ENCODE measurements at places on chromosomes 11 and 22.

GRCh38 chr11:124301548-124301947 lies 12.2 kb downstream of the OR8D1 start:
- no peak for DNase-seq

DNA sequence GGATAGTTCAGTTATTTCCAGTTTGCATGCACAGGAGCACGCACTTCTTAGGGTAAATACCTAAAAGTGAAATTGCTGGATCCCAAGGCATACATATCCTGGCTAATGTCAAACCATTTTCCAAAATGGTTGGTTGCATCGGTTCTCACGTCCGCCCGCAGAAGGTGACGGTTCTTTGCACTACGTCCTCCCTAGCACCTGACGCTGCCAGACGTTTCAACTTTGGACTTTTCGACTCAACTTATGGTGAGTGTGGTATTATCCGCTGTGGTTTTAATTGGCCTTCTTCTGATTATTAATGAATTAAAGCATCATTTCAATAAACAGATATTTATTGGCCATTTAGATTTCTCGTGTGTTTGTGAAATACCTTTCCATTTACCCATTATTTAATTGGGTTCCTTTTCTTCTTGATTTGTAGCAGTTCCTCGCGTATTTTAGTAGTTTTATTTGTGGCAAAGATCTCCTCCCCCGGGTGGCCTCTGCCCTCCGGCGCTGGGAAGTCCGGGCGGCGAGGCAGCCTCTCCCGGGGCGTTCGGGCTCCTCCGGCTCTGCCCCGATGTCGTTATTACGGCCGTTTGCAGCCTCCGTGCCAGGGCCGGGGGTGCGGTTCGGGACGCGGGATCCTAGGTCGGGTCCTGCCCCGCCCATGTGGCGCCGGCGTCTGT lies at the start of gene JHY:
TSS of gene JHY (plus strand) at position 571 of the 668 bp plus-strand sequence. CDS start 3,091 bp downstream, outside the sequence.
- DNase-seq, result no peak

DNA sequence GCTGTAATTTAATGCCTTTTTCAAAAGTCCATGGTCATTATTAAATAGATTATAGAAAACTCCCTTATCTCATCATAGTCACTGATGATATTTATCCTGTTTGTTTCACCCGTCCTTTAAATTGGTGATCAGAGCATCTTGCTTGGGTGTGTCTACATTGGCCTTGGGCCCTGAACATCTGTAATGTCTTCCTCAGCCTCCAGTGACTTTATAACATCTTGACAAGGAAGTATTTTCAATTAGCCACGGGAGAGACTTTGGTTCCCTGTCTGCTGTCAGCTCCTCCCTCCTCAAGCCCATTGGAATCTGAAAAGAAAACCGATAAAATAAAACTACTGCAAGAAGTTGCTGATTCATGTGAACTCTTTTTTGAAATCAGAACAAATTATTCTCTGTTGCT lies 116.9 kb upstream of the TTC12 start:
- DNase-seq, result no peak

DNA sequence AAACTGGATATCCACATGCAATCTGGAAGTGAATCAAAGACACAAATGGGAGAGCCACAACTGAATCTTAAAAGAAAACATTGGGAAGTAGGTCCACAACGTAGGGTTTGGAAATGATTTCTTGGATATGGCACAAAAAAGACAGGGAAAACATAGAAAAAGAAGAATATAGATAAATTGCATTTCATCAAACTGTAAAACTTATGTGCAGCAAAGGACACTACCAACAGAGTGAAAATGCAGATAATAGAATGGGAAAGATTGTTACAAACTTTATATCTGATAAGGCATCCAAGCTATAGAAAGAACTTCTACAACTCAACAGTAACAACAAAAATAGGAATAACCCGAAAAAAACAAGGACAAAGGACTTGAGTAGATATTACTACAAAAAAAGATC lies 89.6 kb downstream of the ZNF280B start:
- DNase-seq, result no peak

GRCh38 chr11:76628408-76628947 lies 42.1 kb downstream of the LRRC32 start:
- no peak for DNase-seq

DNA sequence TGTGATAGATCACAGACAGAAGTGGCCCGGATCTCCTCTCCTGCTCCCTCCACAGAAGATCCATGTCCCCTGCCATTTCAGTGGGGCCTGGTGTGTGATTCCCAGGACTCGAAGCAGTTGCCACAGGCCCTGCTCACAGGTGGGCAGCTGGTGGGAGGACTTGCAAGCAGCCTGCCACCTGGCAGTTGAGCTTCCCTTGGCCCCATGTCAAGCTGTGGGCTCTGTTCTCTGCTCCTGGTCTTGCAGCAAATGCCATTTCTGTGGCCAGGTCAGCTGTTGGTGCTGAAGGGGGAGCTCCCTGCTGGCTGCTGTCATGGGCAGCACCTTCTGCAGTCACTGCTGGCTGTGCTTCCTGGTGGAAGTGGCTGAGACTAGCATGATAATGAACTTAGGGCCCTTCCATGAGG lies 59.1 kb upstream of the SLC22A12 start:
- DNase-seq, result no peak

DNA sequence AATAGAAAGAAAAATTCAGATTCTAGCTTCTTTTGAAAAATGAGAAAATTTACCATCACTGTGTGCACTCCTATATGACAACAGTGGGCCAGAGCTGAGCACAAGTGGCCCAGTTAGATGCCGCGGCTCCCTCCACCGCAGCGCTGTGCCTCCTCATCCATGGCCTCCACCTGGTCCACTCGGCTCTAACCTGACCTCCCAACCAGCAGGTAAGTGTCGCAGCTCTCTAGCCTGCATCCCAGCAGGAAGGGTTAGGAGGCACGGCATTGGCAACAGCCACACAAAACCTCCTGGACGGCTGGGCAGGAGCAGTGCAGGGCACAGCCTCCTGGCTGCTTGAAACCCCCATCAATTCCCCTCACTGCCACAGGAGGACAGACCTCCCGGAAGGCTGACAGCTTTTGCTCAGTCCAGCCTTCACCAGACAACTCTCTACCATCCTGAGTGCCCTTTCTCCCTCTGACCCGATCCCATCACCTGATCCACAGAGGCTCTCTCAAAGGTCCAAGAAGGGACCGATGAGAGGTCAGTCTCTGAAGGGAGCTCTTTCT lies 76.1 kb downstream of the RPL27A start:
- no peak for DNase-seq

DNA sequence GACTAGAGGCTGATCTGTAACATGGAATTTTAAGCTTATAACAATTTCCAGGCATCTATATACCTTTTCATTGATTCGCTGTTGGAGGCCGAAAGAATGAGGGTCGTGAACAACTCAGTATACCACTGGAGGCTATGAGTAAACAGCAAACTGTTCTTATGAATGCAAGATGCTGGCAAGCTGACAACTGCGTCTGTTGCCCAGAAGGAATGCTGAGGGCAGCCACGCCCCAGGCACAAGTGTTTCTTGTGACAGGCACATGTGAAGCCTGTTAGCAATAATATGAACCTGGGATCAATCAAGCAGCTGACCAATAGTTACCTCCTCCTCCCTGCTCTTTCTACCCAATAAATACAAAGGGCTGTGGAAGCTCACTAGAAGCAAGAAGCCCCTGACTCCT lies 15.3 kb downstream of the RTCB start:
- DNase-seq, result no peak

GRCh38 chr22:45008186-45008681 lies 1.6 kb downstream of the PHF21B start:
- no peak for DNase-seq

- DNase-seq, result no peak
Observed at GRCh38 chr11:75481223-75481921, 44.4 kb downstream of the GDPD5 start.

DNA sequence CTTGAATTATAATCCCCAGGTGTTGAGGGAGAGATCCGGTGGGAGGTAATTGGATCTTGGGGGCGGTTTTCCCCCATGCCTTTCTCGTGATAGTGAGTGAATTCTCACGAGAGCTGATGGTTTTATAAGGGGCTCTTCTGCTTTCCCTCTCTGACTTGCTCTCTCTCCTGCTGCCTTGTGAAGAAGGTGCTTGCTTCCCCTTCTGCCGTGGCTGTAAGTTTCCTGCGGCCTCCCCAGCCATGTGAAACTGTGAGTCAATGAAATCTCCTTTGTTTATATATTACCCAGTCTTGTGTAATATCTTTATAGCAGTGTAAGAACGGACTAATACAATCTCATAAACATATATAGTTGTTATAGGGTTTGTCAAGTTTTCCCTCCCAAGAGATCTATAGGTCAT lies 32.8 kb downstream of the KCNE3 start:
- no peak for DNase-seq

DNA sequence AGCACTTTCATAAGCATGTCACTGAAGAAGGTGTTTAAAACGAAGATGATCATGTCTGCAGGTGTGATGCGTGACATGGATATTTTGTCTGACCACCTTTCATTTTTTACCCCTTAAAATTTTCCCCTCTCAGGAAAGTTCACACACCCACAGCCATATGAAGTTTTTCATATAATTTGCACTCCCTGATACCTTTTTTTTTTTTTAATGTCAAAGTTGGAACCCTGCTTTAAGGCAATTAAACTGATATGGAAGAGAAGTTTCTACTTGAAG lies 104.6 kb downstream of the ATXN10 start:
- DNase-seq, result no peak

GRCh38 chr22:30253205-30253852 lies 6.8 kb upstream of the LIF start:
- DNase-seq, result no peak

- no peak for DNase-seq
Observed at GRCh38 chr22:24816806-24817205, 10.8 kb downstream of the SGSM1 start.

- DNase-seq, result no peak
Observed at GRCh38 chr11:111764621-111765020, 1.6 kb downstream of the PPP2R1B start.

DNA sequence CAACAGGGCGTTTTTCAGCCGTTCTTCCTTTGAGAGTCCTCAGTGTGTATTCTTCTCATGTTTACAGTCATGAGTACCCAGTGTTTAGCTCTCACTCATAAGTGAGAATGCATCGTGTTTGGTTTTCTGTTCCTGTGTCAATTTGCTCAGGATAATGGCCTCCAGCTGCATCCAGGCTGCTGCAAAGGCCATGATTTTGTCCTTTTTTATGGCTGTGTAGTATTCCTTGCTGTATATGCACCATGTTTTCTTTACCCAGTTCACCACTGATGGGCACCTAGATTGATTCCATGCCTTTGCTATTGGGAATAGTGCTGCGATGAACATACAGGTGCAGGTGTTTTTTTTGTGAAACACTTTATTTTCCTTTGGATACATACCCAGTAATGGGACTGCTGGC lies 23.5 kb downstream of the B3GAT1 start:
- no peak for DNase-seq

- DNase-seq, result no peak
Observed at GRCh38 chr22:39270280-39270679, 25.5 kb upstream of the PDGFB start.

GRCh38 chr11:18230859-18231258 lies 5.7 kb downstream of the SAA4 start:
- DNase-seq, result no peak

- DNase-seq, result peak; percentile 42
Observed at GRCh38 chr11:33040033-33040861, 875 bp downstream of the TCP11L1 start.

DNA sequence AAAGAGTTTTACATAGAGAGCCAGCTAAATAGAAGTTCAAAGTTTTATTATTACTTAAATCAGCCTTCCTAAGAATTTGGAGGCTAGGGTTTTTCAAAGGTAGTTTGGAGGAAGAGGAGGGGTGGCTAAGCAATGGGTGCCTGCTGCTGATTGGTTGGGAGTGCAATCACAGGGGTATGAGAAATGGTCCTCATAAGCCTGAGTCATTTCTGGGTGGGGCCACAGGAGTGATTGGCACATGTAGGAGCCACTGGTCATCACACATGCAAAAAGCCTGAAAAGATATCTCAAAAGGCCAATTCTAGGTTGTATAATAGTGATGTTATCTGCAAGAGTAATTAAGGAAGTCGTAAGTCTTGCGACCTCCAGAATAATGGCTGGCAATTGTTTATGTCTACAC lies 12.9 kb downstream of the OR51L1 start:
- no peak for DNase-seq

All from CD4-positive, alpha-beta T cell treated with Interleukin-2 at 100 ng/mL for 4 hours (primary cell).